Ovary (tissue), 10 donors: ENCODE measurements at places on chromosomes 7 and 10. TPM values are rescaled to one million over a fixed set of nuclear protein-coding genes. Genes with fewer than 3 reads are reported as not detected.

DNA sequence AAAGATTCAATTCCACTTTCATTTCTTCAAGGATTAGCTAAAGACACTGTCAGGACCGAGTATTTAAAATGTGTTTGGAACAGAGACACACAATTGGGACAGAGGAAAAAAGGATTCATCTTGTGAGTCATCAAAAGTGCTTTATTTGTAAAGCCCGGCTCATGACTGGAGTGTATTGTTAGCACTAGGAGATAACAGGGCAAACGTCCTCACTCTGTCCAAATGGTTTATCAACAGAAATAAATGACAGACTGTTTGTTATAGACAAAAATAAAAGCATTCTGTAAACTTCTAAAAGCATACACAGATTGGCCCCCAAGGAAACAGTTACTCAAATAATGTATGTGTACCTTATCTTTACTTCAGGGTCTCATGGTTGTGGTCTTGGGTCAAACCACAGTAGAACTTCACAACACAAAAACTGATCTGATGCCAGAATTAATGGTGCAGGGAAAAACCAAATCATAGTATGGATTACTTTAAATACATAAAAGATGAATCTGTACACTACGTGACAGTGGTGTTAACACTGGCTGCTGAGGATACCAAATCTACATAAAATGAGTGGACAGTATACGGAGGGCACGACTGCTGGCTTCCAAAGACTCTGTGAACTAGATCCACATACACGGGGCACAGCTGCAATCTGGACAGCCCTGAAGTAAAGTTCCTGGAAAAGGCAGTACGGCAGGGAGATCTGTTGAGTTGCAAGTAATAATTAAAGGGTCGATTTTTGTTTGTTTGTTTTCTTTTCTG lies 179.4 kb downstream of the PIP4K2A start:
- H3K4me1 ChIP-seq = no peaks in the 10 kb centered on the region
- H3K36me3 ChIP-seq = no peaks in the 10 kb centered on the region
- DNase-seq = no peak
- no peak overlapping the region for H3K27ac ChIP-seq
- H3K27me3 ChIP-seq = no peaks in the 10 kb centered on the region

- no peaks in the 10 kb centered on the region for H3K27me3 ChIP-seq
- no peaks in the 10 kb centered on the region for H3K4me1 ChIP-seq
- H3K4me3 ChIP-seq = no peak overlapping the region
- H3K27ac ChIP-seq = no peak overlapping the region
Observed at GRCh38 chr7:137667633-137668387, 179.0 kb downstream of the DGKI start.

The ASAH2 gene
- total RNA-seq = 4.1 TPM

The LIPJ gene
- total RNA-seq = 0.23 TPM

The HECW1 gene
- total RNA-seq = 4.0 TPM
